K562 (cell line): ENCODE measurements at places on chromosomes 2 and 18. TPM values are rescaled to one million over a fixed set of nuclear protein-coding genes. Genes with fewer than 3 reads are reported as not detected.

The KYNU gene
- total RNA-seq: 5.4 and 5.5 TPM in 2 replicates

The HRH4 gene
- not detected in 2 replicates for total RNA-seq

The SLC16A14 gene
- not detected in 2 replicates for total RNA-seq

The NCKAP5 gene
- not detected in 2 replicates for total RNA-seq

The AGXT gene
- 0.18 TPM in 2 replicates for total RNA-seq

The IL36RN gene
- not detected in 2 replicates for total RNA-seq

The TRAPPC8 gene
- total RNA-seq: 44.6 and 52.4 TPM in 2 replicates

DNA sequence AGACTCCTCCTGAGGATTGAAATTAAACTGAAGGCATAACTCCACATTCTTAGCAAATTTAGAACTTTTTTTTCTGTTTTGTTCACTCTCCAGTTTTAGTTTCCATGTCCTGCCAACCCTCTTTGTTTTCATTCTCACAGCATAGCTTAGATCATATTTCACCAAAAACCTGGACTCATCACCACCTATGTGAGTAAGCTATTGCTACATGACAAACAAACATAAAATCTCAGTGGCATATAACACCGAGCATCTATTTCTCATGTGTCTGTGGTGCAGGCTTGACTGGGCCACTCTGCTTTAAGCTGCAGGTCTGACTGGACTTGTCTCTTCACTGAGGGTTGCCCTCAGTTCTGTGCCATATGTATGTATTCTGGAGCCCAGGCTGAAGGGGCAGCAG, 385.2 kb downstream of the ARHGAP15 start:
- no peak overlapping the region for H3K27ac ChIP-seq
- no peaks in the 10 kb centered on the region; the same call in 2 of the 3 replicates for H3K4me1 ChIP-seq

GRCh38 chr2:175926272-175926671, 75.8 kb downstream of the LNPK start:
- peaks cover 21% of the 10 kb centered on the region for H3K36me3 ChIP-seq
- H3K27ac ChIP-seq: no peak overlapping the region
- H3K4me1 ChIP-seq: peaks cover 6% of the 10 kb centered on the region; the same call in 2 of the 3 replicates
- H3K27me3 ChIP-seq: no peaks in the 10 kb centered on the region
- DNase-seq: no peak
- H3K4me3 ChIP-seq: no peak overlapping the region

DNA sequence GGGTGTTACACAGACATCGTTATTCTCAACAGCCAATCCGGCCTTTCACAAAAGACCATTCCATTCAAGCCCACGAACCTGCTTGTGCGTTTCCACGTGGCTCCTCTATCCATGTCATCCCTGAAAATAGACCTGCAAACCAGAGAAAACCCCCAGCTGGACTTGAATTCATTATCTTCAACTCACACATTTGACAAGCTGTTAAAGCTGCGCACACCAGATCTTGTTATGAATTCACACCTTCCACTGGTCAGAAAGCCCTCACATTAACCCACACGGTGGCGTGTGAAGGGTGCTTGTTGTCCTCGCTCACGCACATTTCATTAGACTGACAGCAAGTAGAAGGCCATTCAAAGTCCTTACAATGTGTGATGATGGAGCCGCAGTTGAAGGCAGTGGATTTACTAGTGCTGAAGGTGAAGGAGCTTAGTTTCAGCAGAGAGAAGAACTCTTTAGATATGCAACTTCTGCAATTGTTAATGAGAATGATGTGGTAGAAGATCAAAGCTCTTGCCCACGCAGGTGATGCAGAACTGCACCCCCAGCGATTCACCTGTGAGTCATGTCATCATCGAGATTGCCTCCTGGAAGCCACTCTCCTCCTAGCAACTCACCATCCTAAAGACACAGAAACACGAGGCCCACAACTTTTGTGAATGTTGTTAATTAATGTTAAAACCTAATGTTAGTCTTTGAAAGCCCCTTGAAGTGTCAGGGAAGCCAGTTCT, 224.8 kb upstream of the SOX11 start:
- H3K27ac ChIP-seq: no peak overlapping the region
- no peak overlapping the region for H3K4me3 ChIP-seq
- H3K36me3 ChIP-seq: no peaks in the 10 kb centered on the region
- H3K27me3 ChIP-seq: no peaks in the 10 kb centered on the region
- no peaks in the 10 kb centered on the region for H3K4me1 ChIP-seq

GRCh38 chr18:7281579-7281978, 50.7 kb downstream of the LRRC30 start:
- DNase-seq: no peak
- H3K27me3 ChIP-seq: no peaks in the 10 kb centered on the region
- H3K27ac ChIP-seq: no peak overlapping the region
- H3K36me3 ChIP-seq: no peaks in the 10 kb centered on the region

GRCh38 chr2:57432528-57432927, 614.1 kb upstream of the VRK2 start:
- no peak overlapping the region for H3K4me3 ChIP-seq
- no peaks in the 10 kb centered on the region for H3K4me1 ChIP-seq
- no peaks in the 10 kb centered on the region for H3K27me3 ChIP-seq
- no peak overlapping the region for H3K27ac ChIP-seq

GRCh38 chr18:44386401-44386800, 294.3 kb upstream of the SETBP1 start:
- H3K27me3 ChIP-seq: no peaks in the 10 kb centered on the region
- H3K4me3 ChIP-seq: no peak overlapping the region
- no peaks in the 10 kb centered on the region for H3K4me1 ChIP-seq
- H3K36me3 ChIP-seq: no peaks in the 10 kb centered on the region
- no peak for DNase-seq
- H3K27ac ChIP-seq: no peak overlapping the region

DNA sequence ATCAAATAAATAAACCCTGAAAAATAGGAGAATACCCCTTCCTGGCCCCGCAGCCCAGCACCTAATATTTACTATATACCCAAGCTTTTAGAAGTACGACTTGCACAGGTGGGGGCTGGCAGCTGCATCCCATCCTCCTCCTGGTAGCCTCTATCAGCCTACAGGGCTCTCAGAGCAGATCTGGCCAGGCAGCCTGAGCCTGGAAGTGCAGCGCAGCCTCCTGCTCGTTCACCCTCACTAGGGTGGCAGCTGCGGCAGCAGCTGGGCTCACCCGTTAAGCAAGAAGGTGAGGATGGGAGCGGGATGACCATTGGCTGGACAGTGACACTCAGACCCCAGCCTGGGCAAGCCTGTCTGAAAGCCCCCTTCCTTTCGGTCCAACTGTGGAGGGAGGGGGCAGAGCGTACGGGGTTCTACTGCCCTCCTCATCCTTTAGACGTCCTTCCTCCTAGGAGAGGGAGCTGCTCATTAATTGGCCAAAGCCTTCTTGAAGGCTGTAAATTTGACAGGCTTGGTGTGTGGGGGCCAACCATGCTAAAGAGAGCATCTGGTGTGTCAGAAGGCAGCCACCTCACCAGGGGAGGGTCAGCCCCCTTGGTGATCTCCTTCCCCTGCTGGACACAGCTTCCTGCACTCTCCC, 23.3 kb downstream of the MPHOSPH10 start:
- no peak overlapping the region for H3K4me3 ChIP-seq
- peaks cover 9% of the 10 kb centered on the region; the same call in 2 of the 3 replicates for H3K27me3 ChIP-seq
- H3K27ac ChIP-seq: no peak overlapping the region
- no peaks in the 10 kb centered on the region for H3K4me1 ChIP-seq

DNA sequence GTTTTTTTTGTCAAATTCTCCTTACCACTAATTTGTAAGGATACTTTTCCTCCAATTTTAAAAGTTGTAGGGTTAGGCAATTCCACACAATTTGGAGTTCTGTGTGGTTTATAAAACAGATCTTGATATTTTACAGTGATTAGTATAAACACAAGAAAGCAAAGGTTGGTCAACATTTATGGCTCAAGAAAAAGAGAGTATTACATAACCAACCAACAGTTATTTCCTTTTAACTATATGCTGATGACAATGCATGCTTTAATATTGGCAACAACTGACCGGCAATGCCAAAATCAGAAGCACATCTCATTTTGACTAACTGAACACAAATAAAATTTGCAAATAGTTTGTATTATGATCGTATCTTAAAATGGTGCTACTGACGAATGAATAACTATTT, 137.2 kb downstream of the CDH2 start:
- H3K27me3 ChIP-seq: no peaks in the 10 kb centered on the region
